Brain (organoid and tissue), 16 donors: ENCODE measurements at places on chromosomes 6 and 20.

DNA sequence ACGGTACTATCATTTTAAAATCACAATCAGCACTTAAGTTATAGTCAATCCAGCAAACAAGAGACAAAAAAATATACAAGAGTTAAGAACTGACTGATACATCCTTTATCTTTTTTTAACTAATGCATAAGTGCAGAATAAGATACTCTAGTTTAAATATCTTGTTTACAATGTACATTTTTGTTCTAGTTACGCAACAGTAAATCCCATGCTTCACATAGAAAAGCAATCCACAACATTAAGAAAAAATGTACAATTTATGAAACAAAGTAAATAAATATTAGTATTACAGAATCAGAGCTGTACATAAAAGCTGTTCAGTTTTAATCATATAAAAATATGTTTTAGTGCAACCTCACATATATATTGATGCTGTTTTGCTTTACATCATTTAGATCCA, 192.6 kb downstream of the HIVEP2 start:
- no peak for DNase-seq

GRCh38 chr20:50545126-50545525, 34.9 kb downstream of the PTPN1 start:
- no peak for DNase-seq

DNA sequence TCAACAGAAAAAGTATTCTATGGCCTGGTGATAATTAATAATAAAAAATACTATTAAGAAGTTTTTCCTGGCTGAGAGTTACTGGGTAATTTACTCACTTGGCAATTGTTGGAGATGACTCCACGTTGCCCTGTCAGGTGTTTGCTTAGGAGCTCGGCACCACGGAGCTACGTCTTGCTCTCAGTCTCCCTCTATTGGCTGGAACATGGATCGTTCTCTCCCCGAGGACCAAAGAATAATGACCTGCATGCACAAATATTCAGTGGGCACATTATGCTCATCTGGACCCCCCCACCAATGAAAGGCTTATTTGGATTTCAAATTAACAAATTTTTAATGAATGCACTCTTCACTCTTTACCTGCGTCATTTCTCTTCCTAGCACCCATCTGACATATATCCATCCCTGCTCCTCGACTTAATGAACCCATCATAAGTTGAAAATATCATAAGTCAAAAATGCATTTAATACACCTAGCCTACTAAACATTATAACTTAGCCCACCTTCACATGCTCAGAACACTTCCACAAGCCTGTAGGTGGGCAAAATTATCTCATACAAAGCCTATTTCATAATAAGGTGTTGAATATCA, 71.0 kb upstream of the CD83 start:
- DNase-seq: no peak

DNA sequence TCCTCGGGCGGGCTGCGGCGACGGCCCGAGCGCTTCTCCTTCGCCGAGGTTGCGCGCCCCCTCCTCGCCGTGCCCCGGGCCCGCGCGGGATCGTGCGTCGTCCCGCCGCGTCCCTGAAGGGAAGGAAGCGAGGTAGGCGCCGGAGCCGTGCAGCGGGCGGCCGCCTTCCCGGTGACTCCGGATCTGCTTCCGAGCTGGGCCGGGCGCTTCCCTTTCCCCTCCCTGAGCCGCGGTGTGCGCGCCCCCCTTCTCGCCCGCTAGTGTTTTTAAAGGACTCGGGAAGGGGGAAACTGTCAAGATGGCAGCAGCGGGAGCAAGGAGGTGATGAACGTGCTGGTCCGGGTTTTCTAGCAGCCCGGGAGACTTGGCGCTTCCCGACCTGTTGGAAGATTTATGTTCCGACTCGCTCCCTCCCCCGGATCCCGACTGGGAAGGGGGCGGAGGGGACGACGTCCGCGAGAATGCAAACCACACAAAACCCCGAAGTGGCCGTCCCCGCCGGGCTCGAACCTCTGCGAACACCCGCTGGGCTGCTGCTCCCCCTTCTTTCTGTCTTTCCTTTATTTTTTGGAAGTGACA, 744 bp upstream of the FOXO3 start:
- peak; percentile 86 for DNase-seq

DNA sequence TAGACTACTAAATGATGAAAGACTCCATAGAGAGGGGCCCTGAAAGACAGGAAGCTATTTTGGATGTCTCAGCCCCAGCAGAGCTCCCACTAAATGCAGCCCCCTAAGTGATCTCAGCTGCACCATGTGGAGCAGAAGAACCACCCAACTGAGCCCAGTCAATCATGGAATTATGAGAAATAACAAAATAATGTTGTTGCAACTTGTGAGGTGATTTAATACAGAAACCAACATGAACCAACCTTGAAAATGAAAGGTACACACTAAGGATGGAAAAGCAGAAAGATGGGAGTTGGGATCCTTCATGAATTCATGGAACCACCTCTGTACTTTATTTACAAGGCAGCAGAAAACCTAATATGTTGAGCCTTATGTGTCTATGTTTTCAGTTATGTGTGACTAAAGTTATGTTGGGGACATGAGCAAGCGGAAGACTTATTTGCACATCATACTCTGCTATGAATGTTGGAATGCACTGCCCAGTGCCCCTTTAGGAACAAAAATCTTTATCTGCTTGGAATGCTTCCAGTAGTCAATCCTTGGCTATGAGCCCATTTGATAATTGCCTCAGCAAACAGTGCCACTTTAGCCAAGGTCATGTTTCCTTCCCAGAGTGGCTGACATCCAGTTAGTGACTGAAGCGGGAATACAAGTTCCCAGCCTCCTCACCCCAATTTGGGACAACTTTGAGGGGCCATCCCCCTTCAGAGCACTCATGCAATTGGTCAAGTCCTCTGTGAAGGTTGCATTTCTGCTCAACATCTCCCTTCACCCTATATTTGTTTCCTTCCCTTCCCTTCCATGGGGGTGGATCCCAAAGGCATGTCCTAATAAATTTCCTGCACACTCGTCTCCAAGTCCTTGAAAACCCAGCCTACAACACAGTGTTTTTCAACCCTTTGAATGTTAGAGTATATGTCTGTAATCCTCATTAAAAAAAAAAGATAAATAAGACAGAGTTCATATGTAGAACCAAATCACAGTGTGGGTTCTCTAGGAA, 18.4 kb downstream of the TP53RK start:
- DNase-seq: no peak

DNA sequence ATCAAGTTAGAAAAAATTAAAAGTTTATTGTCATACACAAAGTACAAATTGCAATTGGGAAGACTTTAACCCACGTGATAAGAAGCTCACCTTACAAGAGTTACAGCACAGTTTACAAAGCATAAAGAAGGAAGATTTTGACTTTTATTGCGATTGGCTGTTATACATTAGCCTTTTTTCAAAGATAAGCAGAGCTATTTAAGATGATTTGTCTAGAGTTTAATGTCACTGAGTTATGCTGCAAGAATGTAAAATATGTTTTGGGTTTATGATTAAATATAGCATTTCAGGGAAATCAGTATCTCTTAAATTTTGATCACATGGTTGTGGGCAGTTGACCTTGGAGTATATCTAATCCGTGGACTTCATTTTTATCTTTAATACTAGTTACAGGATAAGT, 664.2 kb upstream of the PTCHD4 start:
- no peak for DNase-seq

DNA sequence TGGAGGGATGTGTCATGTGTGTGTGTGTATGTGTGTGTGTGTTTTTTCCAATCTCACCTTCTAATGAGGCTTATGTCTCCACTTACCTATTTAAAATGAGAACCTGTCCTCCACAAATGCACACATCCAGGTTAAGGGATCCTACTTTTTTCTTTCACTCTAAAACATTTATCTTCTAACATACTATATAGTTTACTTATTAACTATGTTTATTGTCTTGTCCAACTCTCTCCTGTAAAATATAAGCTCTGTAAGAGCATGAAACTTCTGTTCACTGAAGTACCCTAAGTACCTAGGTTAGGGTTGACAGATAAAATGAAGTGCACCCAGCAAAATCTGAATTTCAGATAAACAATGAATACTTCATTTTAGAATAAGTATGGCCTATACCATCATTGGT, 29.2 kb upstream of the RBM24 start:
- DNase-seq: no peak
